ENCODE measurements at places on chromosomes 16 and 17.

- DNase-seq: no peak
Observed at GRCh38 chr17:49597436-49597835, 21.8 kb downstream of the NXPH3 start.

GRCh38 chr17:53765609-53766008, 57.1 kb upstream of the KIF2B start:
- DNase-seq: no peak

DNA sequence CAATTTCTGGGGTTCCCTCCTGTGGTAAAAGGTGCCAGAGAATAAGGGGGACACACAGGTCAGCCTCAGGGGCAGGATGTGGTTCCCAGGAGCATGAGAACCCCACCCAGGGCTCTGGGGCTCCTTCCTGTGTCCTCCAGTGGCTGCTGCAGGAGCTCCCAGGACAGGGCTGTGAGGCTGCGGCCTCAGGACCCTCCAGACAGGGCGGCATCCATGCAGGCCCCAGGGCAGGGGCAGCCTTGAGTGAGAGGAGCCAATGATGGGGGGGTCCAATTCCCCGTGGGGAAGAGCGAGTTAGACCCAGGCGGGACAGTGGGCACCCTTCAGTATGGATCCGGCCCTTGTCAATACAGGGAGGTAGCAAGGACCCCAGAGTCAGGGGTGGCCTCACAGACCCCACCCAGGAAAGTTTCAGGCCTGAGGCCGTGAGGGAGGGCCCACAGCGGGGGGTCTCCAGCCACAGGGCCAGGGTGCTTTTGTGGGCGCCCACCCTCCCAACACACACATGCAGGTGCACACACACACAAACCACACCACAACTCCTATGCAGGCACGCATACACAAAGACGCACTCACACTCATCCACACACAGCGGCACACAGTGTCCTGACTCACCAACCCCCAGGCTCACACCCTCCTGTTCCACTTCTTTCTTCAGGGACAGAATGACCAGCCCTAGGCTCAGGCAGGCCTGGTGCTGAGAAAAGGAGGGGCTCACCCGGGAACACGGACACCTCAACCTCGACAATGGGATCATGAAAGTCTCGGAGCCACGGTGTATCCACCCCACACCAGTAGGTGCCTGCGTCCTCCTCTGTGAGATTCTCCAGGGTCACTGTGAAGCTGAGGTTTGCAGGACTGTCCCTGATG, 1.8 kb downstream of the CD300C start:
- DNase-seq: no peak

- DNase-seq: no peak
Observed at GRCh38 chr17:80117491-80118401, 16.4 kb downstream of the GAA start.

DNA sequence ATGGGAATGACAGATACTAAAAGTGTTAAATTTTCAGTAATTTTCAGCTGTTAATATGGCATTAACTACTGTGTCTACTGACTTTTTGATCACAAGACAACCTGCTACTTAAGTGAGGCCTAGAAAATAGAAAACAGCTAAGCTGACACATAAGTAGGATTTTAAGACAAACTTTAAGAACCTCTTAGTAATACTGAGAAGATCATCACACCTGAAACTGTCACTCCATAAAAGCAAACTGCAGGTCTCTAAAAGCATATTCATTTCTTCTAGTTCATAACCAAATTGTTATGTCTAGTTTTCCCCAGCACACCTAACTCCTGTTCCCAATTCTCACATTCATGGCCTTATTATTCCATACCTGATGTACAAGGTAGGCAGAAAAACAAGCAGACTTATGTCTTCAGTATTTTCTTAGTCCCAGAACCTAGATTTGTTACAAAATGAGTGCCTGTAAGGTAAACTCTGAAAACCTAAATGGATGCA, 8.0 kb downstream of the SRSF1 start:
- no peak for DNase-seq

- DNase-seq: no peak
Observed at GRCh38 chr17:58436805-58437239, 19.5 kb upstream of the RNF43 start.

DNA sequence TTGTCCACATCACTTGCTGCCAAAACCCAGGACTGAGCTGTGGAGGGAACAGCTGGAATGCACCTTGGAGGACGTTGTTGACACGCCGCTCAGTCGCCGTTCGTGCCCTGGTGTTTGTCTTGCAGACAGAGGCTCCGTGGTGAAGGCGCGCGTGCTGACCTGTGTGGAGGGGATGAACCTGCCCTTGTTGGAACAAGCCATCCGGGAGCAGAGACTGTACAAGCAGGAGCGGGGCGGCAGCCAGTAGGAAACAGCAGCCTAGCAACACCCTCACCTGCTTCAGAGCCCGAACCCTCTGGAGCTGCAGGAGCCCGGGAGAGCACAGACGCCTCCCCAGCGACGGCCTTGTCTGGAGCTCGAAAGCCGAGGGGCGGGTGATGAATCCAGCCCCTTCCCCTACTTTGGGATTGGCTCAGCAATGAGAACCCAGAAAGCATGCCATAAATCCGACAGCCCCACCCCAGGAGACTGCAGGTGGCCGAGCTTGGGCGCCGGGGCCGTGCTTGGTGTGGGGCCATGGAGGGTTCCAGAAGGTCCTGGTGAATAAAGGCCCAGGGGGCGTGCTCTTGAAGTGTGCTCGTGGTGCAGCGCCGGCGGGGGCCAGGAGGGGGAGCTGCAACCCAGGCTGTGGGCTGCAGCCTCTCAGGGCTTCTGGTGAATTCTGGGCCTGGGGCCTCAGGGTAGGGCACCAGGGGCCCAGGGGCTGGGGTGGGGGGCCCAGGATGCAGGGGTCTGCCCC, 470 bp upstream of the CDK3 start:
- DNase-seq: peak; percentile 71

GRCh38 chr17:51848451-51848850, 310.1 kb downstream of the CA10 start:
- no peak for DNase-seq

DNA sequence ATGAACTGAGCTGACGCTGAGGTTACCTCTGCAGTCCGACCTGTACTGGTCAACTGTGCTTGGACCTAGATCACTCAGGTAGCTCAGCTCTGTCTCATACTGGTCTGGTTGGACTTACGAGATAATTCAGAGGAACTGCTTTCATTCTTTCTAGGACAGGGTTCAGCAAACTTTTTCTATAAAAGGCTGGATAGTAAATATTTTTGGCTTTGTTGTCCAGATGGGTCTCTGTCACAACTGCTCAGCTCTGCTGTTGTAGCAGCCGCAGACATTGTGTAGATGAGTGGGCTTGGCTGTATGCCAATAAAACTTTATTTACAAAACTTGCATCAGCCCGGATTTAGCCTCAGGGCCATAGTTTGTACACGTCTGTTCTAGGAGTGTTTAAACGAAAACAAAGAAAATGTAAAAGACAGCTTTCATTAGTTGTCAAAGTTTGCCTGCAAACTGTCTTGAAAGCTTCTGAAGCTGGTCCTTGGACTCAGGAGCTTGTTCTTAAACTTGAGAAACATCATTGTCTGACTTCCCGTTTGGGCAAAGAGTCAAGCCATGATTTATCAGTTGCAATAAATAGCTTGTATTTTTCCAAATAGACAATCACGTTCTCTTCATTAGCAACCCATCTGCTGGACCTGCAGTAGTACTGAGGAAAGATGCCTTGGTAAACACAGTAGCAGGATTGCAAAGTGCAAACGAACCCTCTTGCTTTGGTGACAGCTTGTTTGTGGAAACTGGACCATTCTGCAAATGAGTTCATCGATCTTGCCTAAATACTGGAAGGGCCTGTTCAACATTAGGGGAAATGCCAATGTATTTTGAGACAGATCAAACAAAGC, 253.4 kb downstream of the SNX29 start:
- no peak for DNase-seq

- no peak for DNase-seq
Observed at GRCh38 chr16:84074721-84075120, 32.1 kb upstream of the SLC38A8 start.

- DNase-seq: no peak
Observed at GRCh38 chr16:3643095-3643730, 11.3 kb upstream of the DNASE1 start.

- DNase-seq: peak; percentile 85
Observed at GRCh38 chr16:26598061-26598460, 468.7 kb upstream of the C16orf82 start.

DNA sequence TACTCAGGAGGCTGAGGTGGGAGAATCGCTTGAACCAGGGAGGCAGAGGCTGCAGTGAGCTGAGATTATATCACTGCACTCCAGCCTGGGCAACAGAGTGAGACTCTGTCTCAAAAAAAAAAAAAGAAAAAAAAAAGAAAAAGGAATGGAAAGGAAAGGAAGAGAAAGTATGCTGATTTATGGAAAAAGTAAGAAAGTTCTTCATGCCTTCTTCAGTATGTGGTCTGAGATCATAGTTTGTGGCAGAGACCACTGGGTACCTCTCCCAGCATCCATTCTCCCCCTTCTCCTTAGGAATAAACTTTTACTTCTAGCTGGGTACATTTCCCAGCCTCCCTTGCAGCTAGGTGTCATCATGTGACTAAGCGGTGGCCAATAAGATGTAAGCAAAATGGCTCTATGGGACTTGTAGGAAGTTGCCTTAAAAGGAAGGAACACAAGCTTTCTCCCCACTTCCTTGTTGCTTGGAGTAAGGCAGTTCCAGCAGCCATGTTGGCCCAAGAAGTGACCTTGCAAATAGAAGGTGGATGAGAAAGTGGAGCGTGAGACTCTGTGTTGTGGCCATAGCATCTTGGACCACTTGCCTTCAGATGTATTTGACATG, 26.1 kb upstream of the XPO6 start:
- no peak for DNase-seq

GRCh38 chr17:74832421-74832820, 27.3 kb downstream of the GRIN2C start:
- no peak for DNase-seq

DNA sequence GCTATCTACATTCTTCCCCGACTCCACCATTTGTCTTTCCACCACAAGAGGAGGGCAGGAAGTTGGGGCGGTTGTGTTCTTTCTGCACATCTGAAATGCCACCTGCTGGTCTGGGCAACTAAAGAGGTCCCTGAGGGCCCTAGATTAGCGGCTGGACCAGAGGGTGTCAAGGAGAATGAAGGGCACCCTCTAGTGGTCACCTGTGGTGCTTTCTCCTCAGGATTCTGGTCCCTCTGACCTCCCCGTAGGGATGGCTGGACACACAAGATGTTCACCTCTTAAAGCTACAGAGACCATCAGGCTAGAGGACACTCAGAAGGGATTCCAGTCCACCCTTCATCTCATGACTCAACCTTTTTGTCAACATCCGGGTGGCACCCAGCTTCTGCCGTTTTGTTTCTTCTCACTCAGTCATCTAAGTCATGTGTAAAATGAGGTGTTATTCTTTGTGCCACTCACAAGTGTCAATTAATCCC, 2.9 kb upstream of the SCIMP start:
- DNase-seq: peak; percentile 50

DNA sequence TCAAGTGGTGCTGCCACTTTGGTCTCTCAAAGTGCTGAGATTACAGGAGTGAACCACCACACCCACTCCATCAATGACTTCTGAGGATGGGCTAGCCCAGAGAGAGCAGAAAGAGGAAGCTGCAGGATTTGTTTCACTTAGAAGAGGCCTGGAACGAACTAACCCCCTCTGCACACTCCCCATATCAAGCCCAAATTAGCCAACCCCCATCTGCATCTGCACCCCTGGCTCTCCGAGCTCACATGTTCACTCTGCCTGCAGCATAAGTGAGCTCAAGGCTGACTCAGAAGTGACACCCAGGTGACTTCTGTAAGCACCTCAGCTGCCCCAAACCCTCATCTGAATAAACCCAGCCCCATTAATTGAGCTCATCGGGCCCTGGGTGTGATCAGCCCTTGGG, 4.8 kb downstream of the SCNN1G start:
- DNase-seq: no peak

DNA sequence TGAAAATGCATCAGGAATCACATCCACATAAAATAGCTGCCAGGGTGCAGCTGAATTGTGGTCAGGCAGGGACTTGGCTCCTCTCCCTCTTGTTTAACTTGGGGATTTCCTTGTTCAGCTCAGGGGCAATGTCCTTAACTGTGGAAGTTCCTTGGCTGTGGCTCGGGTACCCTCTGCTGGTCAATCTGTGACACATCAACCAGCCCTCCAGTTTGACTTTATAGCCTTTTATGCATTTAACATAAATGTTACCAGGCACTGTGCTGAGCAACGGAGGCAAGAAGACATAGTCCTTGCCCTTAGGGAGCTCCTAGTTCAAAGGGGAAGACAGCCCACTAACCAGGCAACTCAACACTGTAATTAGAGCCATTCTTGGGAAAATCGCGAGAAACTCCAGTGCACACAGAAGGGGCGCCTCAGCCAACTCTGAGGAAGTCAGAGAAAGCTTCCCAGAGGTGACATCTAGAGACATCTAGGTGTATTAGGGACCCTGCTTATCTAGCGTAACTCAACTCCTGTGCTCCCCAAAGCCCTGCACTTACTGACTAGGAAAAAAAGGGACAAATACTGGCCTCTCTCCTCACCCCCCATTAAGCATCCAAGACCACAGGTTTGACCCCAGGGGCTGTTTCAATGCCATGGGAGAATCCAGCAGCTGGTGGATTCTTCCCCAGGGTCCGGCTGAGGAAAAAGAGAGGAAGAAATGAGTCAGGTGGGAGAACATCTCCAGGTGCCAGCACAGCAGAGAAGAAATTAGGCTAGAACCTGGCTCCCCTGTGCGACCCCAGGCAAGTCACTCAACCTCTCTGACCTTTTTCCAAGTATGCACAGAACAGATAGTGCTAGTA, 17.3 kb upstream of the EEF2K start:
- DNase-seq: peak; percentile 74

GRCh38 chr17:51152766-51153209, 571 bp upstream of the NME1 start:
- DNase-seq: peak; percentile 13

- DNase-seq: peak; percentile 38
Observed at GRCh38 chr17:65455972-65456343, 105.5 kb downstream of the AXIN2 start.

DNA sequence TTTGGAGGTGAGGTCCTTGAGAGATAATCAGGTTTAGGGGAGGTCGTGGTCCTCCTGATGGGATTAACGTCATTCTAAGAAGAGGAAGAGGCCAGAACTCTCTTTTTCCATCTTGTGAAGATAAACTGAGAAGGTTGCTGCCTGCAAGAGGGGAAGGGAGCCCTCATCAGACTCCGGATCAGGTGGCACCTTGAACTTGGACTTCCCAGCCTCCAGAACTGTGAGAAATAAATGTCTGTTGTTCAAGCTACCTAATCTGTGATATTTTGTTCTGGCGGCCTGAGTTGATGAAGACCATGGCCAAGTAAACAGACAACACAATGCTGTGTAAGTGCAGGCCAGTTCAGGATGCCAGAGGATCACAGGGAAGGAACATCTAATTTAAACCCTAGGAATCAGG, 10.9 kb upstream of the PRKCB start:
- no peak for DNase-seq

- no peak for DNase-seq
Observed at GRCh38 chr17:47968836-47969235, 2.1 kb upstream of the CDK5RAP3 start.
